ENCODE measurements at places on chromosomes 2 and 18. TPM values are rescaled to one million over a fixed set of nuclear protein-coding genes. Genes with fewer than 3 reads are reported as not detected.
A peak's percentile ranks its signal among the peaks of the same experiment; 100 is the strongest.

- no peak for DNase-seq
Measured at GRCh38 chr18:49613641-49614151, 51.8 kb downstream of the LIPG start.

GRCh38 chr2:236351966-236352525, 87.8 kb upstream of the ASB18 start:
- DNase-seq, result no peak

- DNase-seq, result no peak
Measured at GRCh38 chr2:236016496-236016895, 151.7 kb downstream of the GBX2 start.

GRCh38 chr18:31619291-31619690, 27.6 kb downstream of the TTR start:
- peak; percentile 33 for DNase-seq

GRCh38 chr18:11104307-11104706, 45.1 kb downstream of the PIEZO2 start:
- DNase-seq, result no peak

GRCh38 chr2:1598800-1599199, 145.5 kb downstream of the PXDN start:
- DNase-seq, result no peak

GRCh38 chr2:3149441-3150217, 228.0 kb downstream of the EIPR1 start:
- no peak for DNase-seq

DNA sequence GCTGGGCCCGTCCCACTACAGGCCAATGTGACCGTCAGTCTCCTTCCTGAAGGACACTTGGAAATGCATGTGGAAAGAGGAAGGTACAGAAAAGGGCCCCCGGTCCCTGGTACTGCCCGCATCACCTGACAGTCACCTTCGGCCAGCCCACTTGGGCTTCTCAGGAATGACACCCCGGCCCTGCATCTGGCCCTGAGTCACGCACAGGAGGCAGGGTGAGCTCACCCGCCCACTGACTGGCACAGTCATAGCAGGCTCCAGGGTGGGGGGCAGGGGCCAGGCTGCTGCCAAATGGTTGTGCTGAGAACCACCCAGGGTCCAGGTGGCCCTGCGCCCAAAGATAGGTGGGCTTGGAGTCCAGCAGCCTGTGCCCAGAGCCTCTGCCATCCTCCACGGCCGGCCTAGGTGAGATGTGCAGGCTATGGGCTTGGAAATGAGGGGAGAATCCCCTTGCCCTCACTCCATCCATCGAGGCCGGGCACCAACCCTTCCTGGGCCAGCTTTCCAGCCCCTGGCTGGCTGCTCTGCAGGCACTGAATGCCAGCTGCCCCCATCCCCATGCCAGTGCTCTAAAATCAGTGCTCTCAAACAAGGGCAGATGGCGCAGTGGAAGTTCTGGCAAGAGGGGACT, 14.1 kb downstream of the EMX1 start:
- DNase-seq, result no peak

DNA sequence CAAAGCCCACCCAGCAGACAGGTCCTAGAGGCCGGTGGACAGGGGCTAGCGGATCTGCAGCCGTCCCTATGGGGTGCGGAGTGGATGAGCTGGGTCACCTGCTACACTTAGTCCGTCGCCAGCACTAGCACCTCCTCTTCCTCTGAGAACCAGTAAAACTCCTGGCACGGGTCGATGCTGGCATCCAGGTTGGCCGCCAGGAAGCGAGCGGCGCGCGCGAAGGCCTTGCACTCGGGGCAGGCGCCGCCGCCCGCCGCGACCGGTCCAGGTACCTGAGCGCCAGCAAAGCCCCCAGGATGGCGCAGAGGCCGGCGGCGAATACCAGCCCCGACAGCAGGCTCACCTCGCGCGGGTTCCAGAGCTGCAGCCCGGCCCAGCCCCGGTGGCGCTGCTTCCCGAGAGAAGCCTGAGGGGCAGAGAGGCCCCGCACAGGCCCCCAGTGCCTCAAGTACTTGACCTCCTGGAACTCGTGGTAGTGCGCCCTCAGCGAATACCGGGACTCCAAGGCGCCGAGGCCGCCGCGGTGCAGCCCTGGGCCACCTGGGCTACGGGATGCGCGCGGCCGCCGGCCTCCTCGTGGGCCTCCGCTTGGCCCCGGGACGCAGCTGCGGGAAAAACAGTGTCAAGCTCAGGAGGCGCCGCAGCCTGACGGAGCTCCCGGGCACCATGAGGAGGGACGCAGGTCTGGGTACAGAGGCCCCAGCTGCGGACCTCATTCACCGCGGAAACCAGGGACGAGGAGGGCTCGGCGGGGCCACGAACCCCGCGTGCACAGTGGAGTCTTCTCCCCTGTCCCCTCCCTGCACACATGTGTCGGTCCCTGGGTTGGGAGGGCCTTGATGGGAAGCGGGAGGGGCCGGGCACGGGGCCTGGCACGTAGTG, 27.5 kb upstream of the ALPP start:
- DNase-seq, result no peak

GRCh38 chr2:148699830-148700229, 55.3 kb downstream of the EPC2 start:
- DNase-seq, result no peak

- DNase-seq, result no peak
Measured at GRCh38 chr2:205020673-205021072, 475.4 kb downstream of the PARD3B start.

DNA sequence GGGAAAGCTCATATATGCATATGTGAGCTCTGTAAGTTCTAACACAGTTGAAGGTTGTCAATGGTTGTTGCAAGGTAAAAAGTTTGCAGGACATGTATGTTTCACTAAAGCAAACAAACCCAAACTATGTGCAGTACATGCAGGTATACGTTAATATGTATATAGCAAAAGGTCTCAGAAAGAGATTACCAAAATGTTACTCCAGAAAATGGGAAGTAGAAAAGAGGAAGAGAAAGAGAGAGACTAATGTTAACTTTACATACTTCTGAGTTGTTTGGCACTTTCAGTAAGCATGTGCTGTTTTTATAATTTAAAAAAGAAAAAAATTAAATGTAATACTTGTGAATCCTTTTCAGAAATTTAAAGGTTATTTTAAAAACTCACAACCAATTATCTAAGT, 32.8 kb upstream of the PEX13 start:
- DNase-seq, result no peak

DNA sequence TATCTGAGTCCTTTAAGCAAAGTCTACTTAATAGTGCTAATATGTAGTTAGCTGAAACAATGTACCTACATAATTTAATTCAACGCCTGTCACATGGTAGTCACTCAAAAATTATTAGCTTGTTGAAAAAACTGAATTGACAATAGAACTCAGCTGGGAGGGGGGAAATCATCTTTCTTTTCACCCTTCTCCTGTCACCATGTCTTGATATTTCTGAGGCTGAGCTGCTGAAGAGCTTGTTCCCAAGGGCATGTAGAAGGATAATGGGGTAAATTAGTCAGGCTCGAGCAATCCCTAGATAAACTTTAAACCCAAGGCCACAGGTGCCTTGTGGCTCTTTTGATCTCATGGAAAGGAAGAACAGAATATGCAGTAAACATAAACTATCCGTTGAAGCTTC, 339.6 kb upstream of the LRATD1 start:
- DNase-seq, result no peak

GRCh38 chr18:35331367-35332087, 12.7 kb downstream of the ZNF24 start:
- DNase-seq, result no peak

GRCh38 chr2:207710814-207711740, at the start of gene CCNYL1:
TSS of gene CCNYL1 (plus strand) at chr2:207711640. CDS start at chr2:207711897, 257 bp downstream.
- peak; percentile 85 for DNase-seq

GRCh38 chr2:221610675-221611074, 38.6 kb upstream of the EPHA4 start:
- no peak for DNase-seq

DNA sequence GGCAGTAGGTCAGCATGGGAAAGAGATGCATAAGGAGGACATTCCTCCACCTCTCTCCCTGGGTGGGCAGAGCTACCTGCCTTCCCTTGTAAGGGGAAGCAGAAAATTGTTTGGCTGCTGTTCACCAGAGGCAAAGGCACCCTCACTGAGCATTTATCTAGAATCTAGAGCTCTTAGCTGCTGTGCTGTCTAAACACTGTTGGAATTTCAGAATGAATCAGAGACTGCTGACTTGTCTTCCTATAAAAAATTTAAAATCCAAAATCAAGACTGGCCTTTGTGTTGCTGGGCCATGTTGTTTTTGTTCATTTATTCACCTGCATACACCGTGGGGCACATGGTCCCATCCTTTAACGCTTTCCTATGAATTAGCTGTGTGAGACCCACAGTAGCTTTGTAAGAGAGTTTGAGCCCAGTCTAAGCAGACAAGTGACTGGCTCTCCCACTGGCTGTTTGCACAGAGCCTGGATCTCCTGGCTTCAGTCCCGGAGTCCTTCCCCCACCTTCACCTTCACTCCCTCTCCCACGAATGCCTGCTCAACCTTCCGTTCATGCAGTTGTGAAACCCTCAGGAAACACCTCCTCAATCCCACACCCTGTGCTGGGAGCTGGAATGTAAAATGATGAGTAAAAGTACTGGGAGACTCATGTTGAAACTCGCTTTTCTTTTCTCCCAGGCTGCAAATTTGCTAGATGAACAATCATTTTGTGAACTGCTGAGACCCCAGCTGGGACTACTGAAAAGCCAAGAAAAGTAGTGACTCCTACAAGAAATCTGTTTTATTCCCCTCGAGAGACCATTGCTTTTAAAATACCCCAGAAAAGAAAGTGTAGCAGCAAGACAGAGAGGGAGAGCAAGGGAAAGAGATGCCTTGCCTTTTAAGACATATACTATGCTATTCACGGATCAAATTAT, 76.2 kb downstream of the FAM168B start:
- DNase-seq, result peak; percentile 78

- no peak for DNase-seq
Measured at GRCh38 chr18:43627848-43628530, 350.7 kb upstream of the SYT4 start.

DNA sequence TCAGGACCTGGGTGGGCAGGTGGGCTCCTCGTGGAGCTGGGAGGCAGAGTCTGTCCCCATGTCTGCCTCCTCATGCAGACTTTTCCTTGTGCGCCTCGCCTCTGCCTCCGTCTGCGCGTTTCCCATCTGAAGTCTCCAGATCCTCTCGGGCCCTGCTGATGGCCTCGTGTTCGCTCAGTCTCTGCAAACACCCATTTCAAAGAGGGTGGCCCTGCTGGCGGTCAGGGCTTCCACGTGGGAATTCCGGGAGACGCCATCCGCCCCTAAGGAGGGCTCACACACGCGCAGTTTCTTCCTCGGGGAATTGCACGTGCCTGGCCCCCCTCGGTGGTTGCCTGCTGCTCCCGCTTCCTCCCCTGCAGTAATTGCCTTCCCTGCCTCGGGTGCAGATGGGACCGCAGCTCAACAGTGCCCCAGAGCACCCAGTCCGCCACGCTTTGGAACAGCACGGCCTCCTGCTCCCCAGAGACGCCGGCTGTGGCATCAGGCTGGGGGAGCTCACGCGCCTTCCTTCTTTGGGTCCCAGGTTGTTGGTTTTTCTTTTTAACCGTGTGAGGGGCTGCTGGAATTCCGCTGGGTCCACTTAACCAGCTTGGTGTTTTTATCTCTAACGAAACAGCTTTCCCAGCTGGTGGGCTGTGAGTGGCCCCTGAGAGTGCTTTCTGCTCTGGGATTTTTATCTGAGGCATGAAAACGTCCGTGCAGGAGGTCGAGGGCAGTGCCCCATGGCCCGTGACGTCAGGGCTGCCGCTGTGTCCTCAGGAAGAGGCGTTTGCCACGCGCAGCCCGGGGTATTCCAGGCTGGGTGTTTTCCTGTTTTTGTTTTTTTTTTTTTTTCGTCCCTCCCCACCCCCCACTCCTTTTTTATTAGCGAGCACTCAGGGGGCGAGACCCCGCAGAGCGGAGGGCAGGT, 16.1 kb downstream of the NFATC1 start:
- DNase-seq, result no peak

DNA sequence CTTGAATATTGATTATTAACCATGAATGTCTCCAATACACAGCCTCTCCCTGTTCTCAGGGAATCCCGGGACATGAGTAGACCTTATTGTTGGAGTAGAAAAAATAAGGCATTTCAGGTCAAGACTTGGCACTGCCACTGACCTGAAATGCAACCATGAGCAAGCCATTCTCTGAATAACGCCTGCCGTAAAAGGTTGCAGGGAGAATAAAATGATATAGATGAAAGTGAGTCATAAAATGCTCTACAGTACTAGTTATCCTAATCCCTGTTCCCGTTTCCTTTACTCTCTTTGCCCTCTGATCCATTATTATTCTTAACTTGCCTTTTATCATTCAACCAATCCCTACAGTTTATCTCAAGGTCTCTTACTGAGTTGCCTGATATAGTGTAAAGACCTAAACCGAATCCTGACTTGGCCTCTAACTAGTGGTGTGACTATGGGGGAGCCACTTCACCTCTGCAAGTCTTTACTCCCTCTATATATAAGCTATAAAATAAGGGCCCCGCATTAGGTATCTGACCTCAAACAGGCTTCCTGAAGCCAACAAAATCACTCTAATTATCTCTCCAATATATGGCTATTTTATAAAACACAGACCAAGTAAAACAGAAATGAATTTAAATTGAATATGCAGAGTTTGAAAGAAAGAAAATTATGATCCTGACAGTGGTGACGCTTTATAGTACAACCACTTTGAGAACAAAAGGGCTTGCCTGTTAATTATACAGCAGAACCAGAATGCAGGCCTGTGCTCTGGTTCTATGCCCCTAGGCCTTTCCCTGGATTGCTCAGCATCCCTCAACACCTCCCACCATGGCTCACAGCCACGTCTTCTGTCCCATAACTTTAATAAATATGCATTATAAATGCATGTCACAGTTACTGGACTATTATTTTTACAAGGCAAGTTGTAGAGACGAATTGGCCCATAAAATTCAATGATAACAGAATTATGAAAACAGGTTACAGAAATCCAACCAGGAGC, 183.1 kb downstream of the STK39 start:
- DNase-seq, result no peak

GRCh38 chr2:96868555-96869280, 1.2 kb downstream of the SEMA4C start:
- no peak for DNase-seq

GRCh38 chr18:2201036-2201600, 370.2 kb downstream of the METTL4 start:
- no peak for DNase-seq

GRCh38 chr2:47078541-47079482, 76.3 kb downstream of the STPG4 start:
- no peak for DNase-seq

Gene FOXD4L1
- polyA plus RNA-seq, result 0.08 TPM

Gene CRYBA2
- polyA plus RNA-seq, result not detected

Gene POTEJ
- polyA plus RNA-seq, result not detected

Gene KCNG2
- not detected for polyA plus RNA-seq

Gene FSHR
- polyA plus RNA-seq, result not detected

Gene SERPINB13
- 15.5 TPM for polyA plus RNA-seq

Gene SLC11A1
- polyA plus RNA-seq, result 0.46 TPM

Gene DNPEP
- 41.6 TPM for polyA plus RNA-seq

Gene LAMA3
- polyA plus RNA-seq, result 1,944 TPM

Gene SPP2
- not detected for polyA plus RNA-seq

Gene TBR1
- polyA plus RNA-seq, result not detected

Gene VIL1
- polyA plus RNA-seq, result not detected

Gene KLHL29
- 6.4 TPM for polyA plus RNA-seq

Gene ARHGAP28
- polyA plus RNA-seq, result 0.43 TPM

Gene PTH2R
- polyA plus RNA-seq, result not detected

Gene TBC1D8
- polyA plus RNA-seq, result 10.4 TPM

Gene SPC25
- 7.1 TPM for polyA plus RNA-seq
